ENCODE measurements at places on chromosomes 16 and 17. TPM values are rescaled to one million over a fixed set of nuclear protein-coding genes. Genes with fewer than 3 reads are reported as not detected.
A peak's percentile ranks its signal among the peaks of the same experiment; 100 is the strongest.

GRCh38 chr16:72094266-72094610 is 591 bp downstream of the DHX38 start:
- no peak for DNase-seq

Gene NPIPA8
- polyA plus RNA-seq, result 1.3 TPM

Gene RAD51D
- 16.6 TPM for polyA plus RNA-seq

GRCh38 chr16:30377050-30377811 is 2.6 kb downstream of the MYL11 start:
- no peak for DNase-seq

GRCh38 chr16:27169511-27170071 is 33.7 kb upstream of the KDM8 start:
- no peak for DNase-seq

DNA sequence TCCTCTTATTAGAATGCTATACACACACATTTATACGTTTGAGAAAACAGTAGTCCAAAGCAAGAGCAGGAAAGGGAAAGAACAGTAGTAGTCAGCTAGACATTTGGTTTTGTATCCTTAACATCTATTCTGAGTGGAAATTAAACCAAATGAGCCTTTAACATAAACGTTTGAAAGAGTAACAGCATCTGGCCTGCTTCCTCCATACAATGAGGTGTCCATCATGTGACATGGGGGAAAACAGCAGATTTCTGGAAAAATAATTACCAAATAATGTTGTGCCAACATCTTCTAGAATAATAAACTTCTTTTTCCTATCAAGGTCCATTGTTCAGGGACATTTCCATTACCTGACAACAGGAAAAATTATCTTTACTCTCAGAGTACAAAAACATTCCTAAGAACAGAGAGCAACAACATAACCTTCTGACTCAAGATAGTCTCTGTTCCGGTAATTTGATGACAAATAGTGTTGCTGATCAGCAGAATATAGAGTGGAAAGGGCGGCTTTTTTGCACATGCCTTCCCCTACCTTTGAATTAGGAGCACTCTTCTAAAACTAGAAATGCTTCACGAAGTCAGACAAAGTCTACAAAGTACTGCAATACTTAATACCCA is 20.2 kb downstream of the CYTH1 start:
- DNase-seq, result no peak

GRCh38 chr16:17333229-17333628 is 137.5 kb downstream of the XYLT1 start:
- no peak for DNase-seq

- DNase-seq, result no peak
These were observed 73.5 kb downstream of the ZNF423 start for GRCh38 chr16:49782405-49782804.

- no peak for DNase-seq
These were observed 33.0 kb downstream of the DCAKD start for GRCh38 chr17:45018514-45018847.

- no peak for DNase-seq
These were observed 39.8 kb downstream of the MAP1LC3B start for GRCh38 chr16:87431926-87432325.

- peak; percentile 23 for DNase-seq
These were observed 70.3 kb downstream of the IRX3 start for GRCh38 chr16:54216268-54216667.

DNA sequence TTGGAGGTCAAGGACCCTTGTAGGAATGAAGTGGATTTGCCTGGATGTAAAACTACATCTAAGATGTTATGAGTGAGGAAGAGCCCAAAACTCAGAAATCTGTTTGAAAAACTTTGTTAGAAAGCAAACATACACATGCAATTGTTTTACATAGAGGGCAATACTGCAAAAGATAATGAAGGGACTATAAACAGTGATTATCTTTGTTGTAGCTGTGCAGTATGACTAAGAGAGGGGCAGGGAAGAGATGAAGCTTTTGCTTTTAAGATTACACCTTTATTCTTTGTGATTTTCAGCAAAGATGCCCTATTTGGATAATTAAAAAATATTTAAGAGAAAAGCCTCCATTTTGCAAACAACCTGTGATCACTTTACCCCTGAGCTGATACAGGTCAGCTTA is 839.9 kb upstream of the RBFOX1 start:
- DNase-seq, result no peak

GRCh38 chr16:23124315-23124714 is 24.9 kb downstream of the USP31 start:
- no peak for DNase-seq

- DNase-seq, result no peak
These were observed 48.4 kb upstream of the DOC2B start for GRCh38 chr17:229709-230394.
